ENCODE measurements at places on chromosomes 2 and 18.

- DNase-seq, result no peak
These were observed 733.3 kb downstream of the SUCLG1 start for GRCh38 chr2:83725735-83726134.

DNA sequence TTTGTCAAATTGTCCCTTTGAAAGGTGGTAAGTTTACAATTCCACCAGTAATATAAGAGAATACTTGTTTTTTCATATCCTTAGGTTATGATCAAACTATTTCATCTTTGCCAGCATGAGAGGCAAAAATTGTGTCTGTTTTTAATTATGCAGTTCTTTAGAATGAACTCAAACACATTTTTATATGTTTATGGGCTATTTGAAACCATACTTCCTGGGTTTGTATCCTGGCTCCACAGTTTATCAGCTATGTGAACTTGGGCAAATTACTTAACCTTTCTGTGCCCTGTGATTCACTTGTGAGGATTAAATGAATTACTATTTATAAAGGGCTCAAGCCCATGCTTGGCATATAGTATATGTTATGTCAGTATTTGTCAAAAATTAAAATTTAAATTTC, 109.4 kb downstream of the TANC1 start:
- no peak for DNase-seq

DNA sequence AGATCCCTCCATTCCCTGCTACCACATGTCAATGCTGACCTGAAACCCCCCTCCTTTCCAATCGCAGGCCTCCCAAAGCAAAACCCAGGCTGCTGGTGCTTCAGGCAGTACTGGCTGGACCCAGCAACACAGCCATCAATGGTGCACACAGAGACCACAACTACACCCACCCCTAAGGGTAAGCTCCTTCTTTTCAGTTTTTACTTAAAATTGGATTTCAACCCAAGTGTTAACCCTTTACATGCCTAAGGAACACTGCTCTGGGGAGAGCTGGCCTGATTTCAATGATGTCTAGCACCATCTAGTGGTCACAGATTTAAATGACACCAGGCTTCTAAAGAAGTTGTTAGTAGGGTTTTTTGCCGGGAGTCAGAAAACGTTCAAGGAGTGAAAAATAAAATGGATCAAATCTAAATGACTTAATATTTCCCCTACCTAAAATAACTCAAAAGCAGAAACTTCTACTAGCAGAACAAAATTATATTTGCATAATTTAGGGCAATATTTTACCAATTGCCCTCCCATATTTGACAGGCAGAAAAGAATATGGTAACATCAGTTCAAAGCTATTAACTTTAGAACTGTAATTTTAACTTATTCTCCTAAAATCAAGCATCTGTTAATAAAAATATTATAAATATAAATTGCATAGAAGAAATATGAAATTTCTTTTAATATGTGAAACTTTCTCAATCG, 24.6 kb downstream of the FECH start:
- DNase-seq, result no peak

- DNase-seq, result no peak
These were observed 178.1 kb downstream of the MGAT5 start for GRCh38 chr2:134431838-134432434.

DNA sequence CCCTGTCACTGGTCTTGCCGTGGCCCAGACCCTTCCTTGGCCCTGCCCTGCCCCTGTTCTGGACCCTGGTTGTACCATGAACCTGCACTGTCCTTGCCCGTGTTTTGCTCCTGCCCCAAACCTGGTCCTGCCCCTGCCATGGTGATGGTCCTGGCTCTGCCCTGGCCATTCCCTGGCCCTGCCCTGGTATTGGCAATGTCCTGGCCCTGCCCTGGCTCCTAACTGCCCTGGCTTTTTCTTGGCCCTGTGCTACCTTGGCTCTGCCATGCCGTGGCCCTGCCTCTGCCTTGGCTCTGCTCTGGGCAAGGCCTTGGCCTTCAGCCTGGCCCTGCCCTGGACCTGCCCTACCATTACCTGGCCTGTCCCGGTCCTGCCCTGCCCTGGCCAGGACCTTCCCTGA, 5.5 kb upstream of the ANKRD62 start:
- DNase-seq, result no peak

DNA sequence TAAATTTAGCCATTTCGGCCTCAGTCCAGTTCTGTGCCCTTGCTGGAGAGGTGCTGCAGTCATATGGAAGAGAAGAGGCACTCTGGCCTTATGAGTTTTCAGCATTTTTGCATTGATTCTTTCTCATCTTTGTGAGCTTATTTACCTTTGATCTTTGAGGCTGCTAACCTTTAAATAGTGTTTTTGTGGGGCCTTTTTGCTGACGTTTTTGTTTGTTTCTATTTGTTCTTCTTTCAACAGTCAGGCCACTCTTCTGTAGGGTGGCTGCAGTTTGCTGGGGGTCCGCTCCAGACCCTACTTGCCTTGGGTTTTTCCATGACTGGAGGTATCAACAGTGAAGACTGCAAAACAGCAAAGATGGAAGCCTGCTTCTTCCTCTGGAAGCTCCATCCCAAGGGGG, 1951.7 kb upstream of the LRRTM1 start:
- DNase-seq, result no peak

DNA sequence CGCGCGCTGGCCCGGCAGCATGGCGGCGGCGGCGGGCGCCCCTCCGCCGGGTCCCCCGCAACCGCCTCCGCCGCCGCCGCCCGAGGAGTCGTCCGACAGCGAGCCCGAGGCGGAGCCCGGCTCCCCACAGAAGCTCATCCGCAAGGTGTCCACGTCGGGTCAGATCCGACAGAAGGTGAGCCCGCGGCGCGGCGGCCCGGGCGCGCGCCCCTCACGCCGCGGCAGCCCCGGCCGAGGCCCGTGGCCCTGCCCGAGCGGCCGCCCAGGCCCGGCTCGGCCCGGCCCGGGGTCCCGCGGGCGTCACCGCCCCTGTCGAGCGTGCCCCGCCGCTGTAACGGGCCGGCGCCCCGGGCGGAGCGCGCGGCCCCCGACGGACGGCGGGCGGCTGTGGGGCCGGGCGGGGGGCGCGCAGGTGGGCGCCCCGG, 218 bp downstream of the DGKD start:
- DNase-seq, result no peak

GRCh38 chr18:59921384-59921891, 21.6 kb downstream of the PMAIP1 start:
- peak; percentile 76 for DNase-seq

DNA sequence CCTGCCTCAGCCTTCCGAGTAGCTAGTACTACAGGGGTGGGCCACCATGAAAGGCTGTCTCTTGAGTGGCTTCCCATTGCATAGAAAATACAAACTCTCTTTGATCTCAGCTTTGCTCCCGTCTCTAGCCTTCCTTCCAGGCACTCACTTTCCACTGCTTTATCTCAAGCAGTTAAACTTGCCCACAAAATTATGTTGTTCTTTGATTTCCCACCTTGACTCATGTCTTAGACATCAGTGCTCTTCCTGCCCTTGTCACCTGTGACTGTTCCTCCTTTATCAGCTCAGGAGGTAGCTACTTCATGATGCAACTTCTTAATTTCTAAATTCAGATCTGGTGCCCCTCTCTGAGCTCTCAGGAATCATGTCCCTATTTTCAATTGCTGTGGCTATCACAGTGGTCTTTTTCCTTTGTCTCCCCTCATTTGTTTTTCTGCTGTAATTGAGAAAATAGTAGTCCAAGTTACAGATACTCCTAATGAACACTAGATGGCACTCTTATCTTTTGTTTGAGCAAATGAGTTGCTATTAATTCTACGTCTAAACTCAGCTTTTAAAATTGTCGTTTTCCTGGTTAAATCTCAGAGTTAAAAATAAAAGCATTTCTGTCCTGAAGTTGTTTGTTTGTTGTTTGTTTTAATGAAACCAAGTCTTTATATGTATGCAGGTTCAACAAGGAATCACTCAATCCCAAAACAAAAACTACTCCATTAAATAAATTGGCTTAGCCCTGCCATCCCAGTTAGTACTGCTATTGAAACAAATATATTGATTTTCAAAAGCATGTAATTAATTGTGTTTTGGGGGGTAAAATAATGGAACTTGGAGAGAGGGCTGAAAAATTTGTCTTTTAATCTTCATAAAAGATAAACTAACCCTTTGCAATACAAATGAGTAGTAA, 46.9 kb upstream of the GREB1L start:
- no peak for DNase-seq

DNA sequence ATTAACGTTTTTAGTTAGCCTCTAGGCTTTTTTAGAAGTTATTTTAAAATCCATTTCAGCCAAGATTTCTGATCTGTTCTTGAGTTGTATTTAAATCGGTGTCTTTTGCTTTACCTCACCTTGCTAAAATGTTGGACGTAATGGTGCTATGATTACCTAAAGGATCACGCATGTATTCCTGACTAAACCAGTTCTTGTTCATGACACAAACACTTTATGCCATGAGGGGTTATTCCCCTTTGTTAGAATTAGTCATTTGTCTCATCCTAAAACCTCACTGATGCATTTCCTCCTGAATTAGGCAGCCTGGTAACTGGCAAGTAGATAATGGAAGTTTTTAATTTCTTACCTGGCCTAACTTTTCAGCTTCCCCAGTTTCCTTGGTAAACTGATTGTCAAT, 185.4 kb upstream of the TANK start:
- no peak for DNase-seq

GRCh38 chr18:55780586-55781071, 192.6 kb upstream of the TCF4 start:
- no peak for DNase-seq

GRCh38 chr2:165886487-165887146, 67.0 kb downstream of the TTC21B start:
- DNase-seq, result no peak

DNA sequence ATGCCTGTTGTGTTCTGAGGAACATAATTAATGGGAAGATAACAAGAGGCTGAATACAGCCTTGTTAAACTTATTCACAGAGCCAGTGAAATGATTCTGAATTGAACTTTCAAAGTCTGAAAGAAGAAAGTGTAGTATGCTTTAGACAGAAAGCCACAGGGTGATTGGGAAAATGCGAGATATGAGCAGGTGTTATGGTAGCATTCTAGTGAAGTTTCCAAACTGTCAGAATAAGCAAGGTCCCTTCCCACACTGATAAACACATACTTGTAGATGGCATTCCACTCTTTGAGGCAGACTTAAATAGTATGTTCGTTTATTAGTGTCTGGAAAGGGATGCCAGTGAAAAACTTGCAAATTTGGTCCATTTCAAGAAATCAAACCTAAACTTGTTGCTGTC, 70.5 kb upstream of the ITPRID2 start:
- no peak for DNase-seq

GRCh38 chr2:135980434-135981079, 4.9 kb downstream of the DARS1 start:
- no peak for DNase-seq

All from stimulated activated CD8-positive, alpha-beta memory T cell treated with anti-CD3 and anti-CD28 coated beads, Interleukin-4, amount 100 ng/mL, for 48 hours (primary cell).